ENCODE measurements at places on chromosomes 3 and 15.

- DNase-seq: no peak
Measured at GRCh38 chr3:264394-265156, 68.0 kb downstream of the CHL1 start.

DNA sequence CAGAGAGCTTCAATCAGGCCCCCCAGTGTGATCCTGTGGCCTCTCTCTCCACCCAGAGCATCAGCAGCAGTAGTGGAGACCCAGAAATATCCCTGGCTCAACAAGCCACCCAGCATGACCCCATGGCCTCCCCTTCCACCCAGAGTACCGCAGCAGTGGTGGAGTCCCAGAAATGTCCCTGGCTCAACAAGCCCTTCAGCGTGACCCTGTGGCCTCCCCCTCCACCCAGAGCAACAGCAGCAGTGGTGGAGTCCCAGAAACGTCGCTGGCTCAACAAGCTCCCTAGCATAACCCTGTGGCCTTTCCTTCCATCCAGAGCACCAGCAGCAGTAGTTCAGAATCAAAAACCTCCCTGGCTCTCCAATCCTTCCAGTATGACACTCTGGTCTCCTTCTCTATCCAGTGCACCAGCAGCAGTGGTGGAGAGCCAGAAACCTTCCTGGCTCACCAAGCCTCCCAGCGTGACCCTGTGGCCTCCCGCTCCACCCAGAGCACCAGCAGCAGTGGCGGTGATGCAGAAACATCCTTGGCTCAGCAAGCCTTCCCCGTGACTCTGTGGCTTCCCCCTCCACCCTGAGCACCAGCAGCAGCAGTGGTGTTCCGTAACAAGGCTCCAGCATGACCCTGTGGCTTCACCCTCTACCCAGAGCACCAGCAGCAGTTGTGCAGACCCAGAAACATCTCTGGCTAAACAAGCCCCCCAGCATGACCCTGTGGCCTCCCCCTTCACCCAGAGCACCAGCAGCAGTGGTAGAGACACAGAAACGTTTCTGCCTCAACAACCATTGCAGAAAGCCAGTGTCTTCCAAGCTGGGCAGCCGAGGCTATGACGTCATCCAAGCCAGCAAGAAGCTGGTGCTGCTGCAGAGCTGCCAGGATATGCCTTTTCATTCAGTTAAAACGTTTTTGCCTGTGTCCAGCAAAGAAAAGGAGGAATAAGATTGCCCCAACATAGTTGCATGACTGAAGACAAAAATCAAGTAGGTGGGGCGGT lies 61.3 kb upstream of the TAMM41 start:
- no peak for DNase-seq

- no peak for DNase-seq
Measured at GRCh38 chr3:149776170-149776569, 16.2 kb downstream of the ANKUB1 start.

- DNase-seq: no peak
Measured at GRCh38 chr3:54999811-55000210, 72.0 kb upstream of the LRTM1 start.

- no peak for DNase-seq
Measured at GRCh38 chr3:169787120-169787519, 13.9 kb downstream of the MYNN start.

- DNase-seq: no peak
Measured at GRCh38 chr15:31327669-31328427, 1.2 kb downstream of the KLF13 start.

GRCh38 chr3:53715815-53716483 lies 130.3 kb downstream of the CHDH start:
- no peak for DNase-seq

DNA sequence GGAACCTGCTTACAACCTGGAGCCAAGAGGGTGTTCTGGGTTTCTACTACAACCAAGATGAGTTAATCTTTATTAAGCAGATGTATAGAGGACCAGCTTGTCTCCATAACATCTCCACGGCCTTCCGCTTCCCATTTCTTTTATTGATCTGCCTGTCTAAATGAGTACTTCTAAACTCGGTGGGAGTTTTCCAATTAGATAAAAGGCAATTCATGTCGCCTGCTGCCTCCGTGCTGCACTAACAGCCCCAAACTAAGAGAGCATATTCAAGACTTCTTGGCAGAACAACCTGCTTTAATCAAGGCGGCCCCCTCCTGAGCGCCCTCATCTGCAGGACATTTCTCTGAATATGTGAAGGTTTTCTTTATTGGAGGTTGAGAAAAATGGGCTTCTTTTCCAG lies 270.1 kb downstream of the PDCD6IP start:
- no peak for DNase-seq

- DNase-seq: no peak
Measured at GRCh38 chr15:73395671-73396070, 26.9 kb upstream of the HCN4 start.

DNA sequence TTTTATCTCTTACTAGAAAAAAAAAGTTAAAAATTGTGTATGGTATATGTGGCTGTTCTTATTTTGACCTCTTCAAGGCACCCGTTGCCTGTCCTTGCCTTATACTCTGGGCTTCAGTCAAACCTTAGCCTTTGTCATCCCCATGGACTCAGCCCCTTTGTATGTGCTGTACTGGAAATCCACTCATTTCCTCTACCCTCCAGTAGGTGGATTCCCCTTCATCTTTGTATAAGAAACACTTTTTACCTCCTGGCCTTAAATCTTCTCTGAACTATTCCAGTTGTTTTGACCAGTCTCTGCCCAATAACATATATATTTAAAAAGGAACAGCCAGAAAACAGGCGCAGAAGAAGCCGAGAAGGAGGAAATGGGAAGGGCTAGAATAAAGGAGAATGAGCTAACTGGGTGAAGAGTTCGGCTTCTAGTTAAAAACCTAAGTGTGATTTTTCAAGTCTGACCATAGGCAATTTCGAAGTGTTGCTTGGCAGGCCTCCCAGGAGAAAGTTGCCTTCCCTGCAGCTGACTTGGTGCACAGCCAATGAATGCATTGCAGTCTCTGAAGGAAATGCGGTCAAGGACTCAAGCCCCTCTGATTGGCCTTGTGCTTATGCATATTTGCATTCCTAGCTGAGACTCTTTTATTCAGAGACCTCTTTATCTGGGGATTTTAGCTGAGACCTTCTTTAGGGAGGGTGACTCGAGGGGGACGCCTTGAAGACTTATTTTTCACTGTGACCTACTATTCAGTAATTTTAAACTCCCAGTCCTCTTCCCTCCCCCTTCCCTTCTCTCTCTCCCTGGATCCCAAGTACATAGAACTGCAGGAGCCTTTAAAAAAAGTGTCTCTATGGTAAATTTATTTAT lies 277.4 kb downstream of the ROBO1 start:
- no peak for DNase-seq

GRCh38 chr3:45507820-45508317 lies 86.7 kb upstream of the LIMD1 start:
- no peak for DNase-seq

All from activated CD8-positive, alpha-beta memory T cell treated with anti-CD3 and anti-CD28 coated beads for 1 hour (primary cell).